Muscle of leg (tissue), 16 donors: ENCODE measurements at places on chromosomes 11 and 22. TPM values are rescaled to one million over a fixed set of nuclear protein-coding genes. Genes with fewer than 3 reads are reported as not detected.

- no peaks in the 10 kb centered on the region for H3K27me3 ChIP-seq
- H3K4me1 ChIP-seq, result peaks cover 32% of the 10 kb centered on the region
- no peak overlapping the region for H3K4me3 ChIP-seq
- peak overlapping the region; percentile 91 for H3K27ac ChIP-seq
- H3K36me3 ChIP-seq, result peaks cover 12% of the 10 kb centered on the region
These were observed 30.6 kb downstream of the PISD start for GRCh38 chr22:31631436-31631835.

DNA sequence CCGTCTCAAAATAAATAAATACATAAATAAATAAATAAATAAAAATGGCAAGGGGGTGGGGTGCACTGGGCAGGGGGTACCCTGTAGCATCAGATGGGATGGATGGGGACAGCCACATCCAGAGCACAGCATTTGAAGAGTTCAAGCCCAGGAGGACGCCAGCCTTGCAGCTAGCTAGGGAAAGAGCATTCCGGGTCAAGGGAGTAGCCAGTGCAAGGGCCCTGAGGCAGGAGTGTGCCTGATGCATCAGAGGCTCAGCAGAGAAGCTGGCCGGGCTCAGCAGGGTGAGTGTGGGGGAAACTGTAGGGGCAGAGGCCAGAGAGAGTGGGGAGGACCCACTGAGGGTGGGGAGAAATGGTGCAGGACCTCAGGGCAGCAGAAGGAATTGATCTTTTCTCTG is 23.7 kb upstream of the CCND1 start:
- DNase-seq, result no peak
- H3K4me1 ChIP-seq, result no peaks in the 10 kb centered on the region
- peaks cover 6% of the 10 kb centered on the region for H3K27me3 ChIP-seq
- no peak overlapping the region for H3K4me3 ChIP-seq

FOSL1 gene
- polyA plus RNA-seq, result 0.19 TPM

GRCh38 chr22:22401381-22401780 is 107.2 kb downstream of the ZNF280B start:
- no peak for DNase-seq
- H3K4me3 ChIP-seq, result no peak overlapping the region
- no peaks in the 10 kb centered on the region for H3K36me3 ChIP-seq
- H3K27ac ChIP-seq, result no peak overlapping the region
- H3K4me1 ChIP-seq, result peaks cover 24% of the 10 kb centered on the region

TBX1 gene
- 11.7 TPM for polyA plus RNA-seq

DNA sequence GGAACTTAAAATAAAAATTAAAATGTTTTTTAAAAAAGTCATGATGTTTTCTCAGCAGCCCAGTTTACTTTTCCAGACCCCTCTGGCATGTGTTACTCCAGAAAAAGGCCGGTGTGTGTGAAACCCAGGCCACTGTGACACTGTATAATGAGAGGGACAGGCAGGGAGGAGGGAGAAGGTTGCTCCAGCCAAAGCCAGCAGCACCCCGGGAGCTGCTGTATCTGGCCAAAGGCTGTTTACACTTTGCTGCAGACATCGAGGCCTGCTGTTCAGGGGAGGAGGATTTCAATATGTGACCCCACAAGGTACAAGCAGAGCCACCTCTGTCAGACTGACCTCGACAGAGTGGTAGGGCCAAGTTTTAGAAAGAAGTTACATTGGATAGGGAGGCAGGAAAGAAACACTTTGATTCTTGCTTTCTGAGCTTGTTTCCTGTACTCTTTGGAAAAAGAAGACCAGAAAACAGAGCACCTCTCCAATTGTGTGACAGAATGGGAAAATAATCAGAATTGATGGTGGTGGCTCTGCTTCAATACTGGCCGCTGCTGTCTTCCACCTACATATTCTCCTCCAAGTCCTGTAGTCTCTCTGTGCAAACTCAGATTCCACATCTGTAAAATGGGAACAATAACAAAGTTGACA is 41.0 kb upstream of the CD44 start:
- peak; percentile 60 for DNase-seq
- H3K27ac ChIP-seq, result peak overlapping the region; percentile 62
- H3K36me3 ChIP-seq, result no peaks in the 10 kb centered on the region
- no peaks in the 10 kb centered on the region for H3K27me3 ChIP-seq

- H3K4me3 ChIP-seq, result no peak overlapping the region
- H3K4me1 ChIP-seq, result peaks cover 2% of the 10 kb centered on the region
- H3K27ac ChIP-seq, result peak overlapping the region; percentile 71
- H3K36me3 ChIP-seq, result peaks cover 61% of the 10 kb centered on the region
- H3K27me3 ChIP-seq, result no peaks in the 10 kb centered on the region
These were observed 6.8 kb downstream of the PPP2R1B start for GRCh38 chr11:111759376-111759775.

CRYBB2 gene
- 0.38 TPM for polyA plus RNA-seq

- H3K4me3 ChIP-seq, result no peak overlapping the region
- H3K27ac ChIP-seq, result no peak overlapping the region
- no peak for DNase-seq
- peaks cover 18% of the 10 kb centered on the region for H3K27me3 ChIP-seq
- no peaks in the 10 kb centered on the region for H3K36me3 ChIP-seq
These were observed 7.8 kb downstream of the DNAJB13 start for GRCh38 chr11:73958521-73959141.

- peaks cover 19% of the 10 kb centered on the region for H3K4me1 ChIP-seq
- H3K36me3 ChIP-seq, result no peaks in the 10 kb centered on the region
- no peak overlapping the region for H3K4me3 ChIP-seq
- no peak for DNase-seq
These were observed 95.7 kb downstream of the NAV2 start for GRCh38 chr11:19808076-19808911.

GRCh38 chr11:44548032-44548695 is 17.3 kb upstream of the CD82 start:
- no peaks in the 10 kb centered on the region for H3K27me3 ChIP-seq
- H3K36me3 ChIP-seq, result no peaks in the 10 kb centered on the region
- no peak for DNase-seq
- H3K4me3 ChIP-seq, result no peak overlapping the region

DNA sequence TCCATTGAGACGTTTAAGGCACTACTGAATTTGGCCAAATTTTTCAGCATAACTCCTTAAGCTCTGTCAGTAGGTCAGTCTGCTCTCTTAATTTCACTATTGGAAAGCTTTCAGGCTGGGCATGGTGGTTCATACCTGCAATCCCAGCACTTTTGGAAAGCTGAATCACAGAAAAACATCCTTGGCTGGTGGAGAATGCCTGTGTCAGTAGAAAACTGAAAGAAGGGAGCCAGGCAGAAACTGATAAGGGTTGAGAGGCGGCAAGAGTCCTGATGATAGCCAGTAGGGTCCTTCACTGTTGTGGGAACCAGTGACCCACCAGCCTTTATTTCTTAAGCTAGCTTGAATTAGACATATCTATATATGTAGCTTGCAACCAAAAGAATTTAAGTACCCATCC is 22.6 kb downstream of the NEU3 start:
- no peak overlapping the region for H3K27ac ChIP-seq
- no peak for DNase-seq
- H3K4me3 ChIP-seq, result no peak overlapping the region
- H3K27me3 ChIP-seq, result no peaks in the 10 kb centered on the region
- peaks cover 32% of the 10 kb centered on the region for H3K36me3 ChIP-seq
- H3K4me1 ChIP-seq, result peaks cover 27% of the 10 kb centered on the region

TREH gene
- polyA plus RNA-seq, result 5.6 TPM

- peaks cover 66% of the 10 kb centered on the region for H3K4me1 ChIP-seq
- no peak overlapping the region for H3K4me3 ChIP-seq
- H3K36me3 ChIP-seq, result no peaks in the 10 kb centered on the region
- H3K27me3 ChIP-seq, result peaks cover 46% of the 10 kb centered on the region
- DNase-seq, result peak; percentile 66
- H3K27ac ChIP-seq, result peak overlapping the region; percentile 21
These were observed 9.4 kb downstream of the IGSF9B start for GRCh38 chr11:133947321-133947756.

CNTF gene
- polyA plus RNA-seq, result 0.64 TPM

GRCh38 chr11:71294846-71295600 is 42.6 kb upstream of the SHANK2 start:
- no peaks in the 10 kb centered on the region for H3K4me1 ChIP-seq
- DNase-seq, result no peak
- H3K27me3 ChIP-seq, result peaks cover 5% of the 10 kb centered on the region
- no peak overlapping the region for H3K4me3 ChIP-seq
- no peak overlapping the region for H3K27ac ChIP-seq

FBLN1 gene
- polyA plus RNA-seq, result 153 TPM

GRCh38 chr11:12066056-12066798 is 44.2 kb upstream of the MICAL2 start:
- no peaks in the 10 kb centered on the region for H3K36me3 ChIP-seq
- no peak overlapping the region for H3K27ac ChIP-seq
- H3K27me3 ChIP-seq, result no peaks in the 10 kb centered on the region
- no peak for DNase-seq
- no peak overlapping the region for H3K4me3 ChIP-seq

DNA sequence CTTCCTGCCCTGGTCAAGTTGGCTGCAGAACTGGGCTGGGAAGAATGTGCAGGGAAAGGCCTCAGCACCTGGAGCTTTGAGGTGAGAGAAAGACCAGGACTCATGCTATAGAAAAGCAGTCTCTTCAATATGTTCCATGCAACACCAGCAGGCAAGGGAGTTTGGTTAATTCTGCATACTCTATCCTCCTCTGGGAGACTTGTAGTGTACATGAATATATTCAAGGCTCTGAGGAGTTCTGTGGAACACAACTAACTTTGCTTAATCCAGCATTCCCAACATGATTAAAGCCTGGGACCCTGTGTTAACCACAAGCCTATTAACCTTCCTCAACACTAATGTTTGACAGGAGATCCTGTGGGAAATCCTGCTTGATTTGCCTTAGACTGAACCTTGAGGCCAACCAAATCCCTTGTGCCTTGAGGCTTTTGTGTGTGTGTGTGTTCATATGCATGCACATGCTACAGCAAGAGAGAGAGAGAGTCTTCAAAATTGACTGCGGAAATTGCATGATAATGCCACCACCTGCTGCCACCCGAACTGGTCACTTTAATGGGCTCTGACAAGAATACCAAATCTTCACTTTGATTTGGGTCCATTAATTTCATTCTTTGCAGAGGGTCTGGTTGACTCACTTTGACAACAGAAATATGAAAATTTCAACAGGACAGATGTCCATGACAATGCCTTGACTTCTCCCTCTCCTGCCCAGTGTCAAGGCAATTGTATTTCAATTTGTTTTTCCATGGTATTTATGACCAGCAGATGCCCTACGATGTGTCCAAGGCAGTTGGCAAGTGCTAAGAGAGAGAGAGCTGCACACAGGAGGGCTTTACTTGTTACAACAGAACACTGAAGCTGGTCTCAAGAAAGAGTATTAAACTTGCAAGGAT is 238.2 kb upstream of the ZBED5 start:
- no peak overlapping the region for H3K27ac ChIP-seq
- H3K4me1 ChIP-seq, result no peaks in the 10 kb centered on the region
- H3K36me3 ChIP-seq, result no peaks in the 10 kb centered on the region
- H3K4me3 ChIP-seq, result no peak overlapping the region

DNA sequence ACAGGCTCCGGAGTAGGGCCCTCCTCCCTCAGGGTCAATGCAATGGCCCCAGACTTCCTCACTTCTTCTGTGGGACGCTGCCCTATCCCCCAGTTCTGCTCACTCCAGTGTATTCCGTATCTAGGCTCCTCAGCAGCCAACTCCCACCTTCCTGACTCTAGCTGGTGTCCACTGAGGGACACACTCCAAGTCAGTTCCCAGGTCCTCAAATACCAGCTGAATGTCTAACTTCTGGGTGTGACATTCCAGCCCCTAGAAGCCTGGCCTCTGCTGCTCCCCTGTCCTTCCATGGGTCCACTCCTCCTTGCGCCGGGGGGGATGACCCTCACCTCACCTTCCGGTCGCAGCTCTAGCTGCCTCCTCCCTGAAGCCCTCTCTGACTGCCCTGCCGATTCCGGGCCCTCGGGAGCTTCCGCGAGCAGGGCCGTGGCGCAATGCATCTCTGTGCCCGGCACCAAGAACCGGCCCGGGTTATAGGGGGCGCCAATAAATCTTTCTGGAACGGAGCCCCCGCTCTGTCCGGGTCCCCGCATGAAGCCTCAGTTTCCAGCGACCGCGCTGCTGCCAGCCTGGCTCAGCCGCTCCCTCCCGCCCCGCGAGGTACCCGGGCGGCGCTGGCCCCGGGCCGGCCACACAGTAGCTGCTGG is 15.4 kb downstream of the BAD start:
- peak overlapping the region; percentile 100 for H3K27ac ChIP-seq
- DNase-seq, result peak; percentile 69
- H3K4me3 ChIP-seq, result peak overlapping the region; percentile 80
- no peaks in the 10 kb centered on the region for H3K27me3 ChIP-seq
- peaks cover 39% of the 10 kb centered on the region for H3K36me3 ChIP-seq

GRCh38 chr11:83241291-83241946 is 44.7 kb downstream of the CCDC90B start:
- H3K27me3 ChIP-seq, result no peaks in the 10 kb centered on the region
- H3K36me3 ChIP-seq, result no peaks in the 10 kb centered on the region
- no peak overlapping the region for H3K4me3 ChIP-seq
- peak; percentile 58 for DNase-seq
- H3K4me1 ChIP-seq, result no peaks in the 10 kb centered on the region
- no peak overlapping the region for H3K27ac ChIP-seq

DNA sequence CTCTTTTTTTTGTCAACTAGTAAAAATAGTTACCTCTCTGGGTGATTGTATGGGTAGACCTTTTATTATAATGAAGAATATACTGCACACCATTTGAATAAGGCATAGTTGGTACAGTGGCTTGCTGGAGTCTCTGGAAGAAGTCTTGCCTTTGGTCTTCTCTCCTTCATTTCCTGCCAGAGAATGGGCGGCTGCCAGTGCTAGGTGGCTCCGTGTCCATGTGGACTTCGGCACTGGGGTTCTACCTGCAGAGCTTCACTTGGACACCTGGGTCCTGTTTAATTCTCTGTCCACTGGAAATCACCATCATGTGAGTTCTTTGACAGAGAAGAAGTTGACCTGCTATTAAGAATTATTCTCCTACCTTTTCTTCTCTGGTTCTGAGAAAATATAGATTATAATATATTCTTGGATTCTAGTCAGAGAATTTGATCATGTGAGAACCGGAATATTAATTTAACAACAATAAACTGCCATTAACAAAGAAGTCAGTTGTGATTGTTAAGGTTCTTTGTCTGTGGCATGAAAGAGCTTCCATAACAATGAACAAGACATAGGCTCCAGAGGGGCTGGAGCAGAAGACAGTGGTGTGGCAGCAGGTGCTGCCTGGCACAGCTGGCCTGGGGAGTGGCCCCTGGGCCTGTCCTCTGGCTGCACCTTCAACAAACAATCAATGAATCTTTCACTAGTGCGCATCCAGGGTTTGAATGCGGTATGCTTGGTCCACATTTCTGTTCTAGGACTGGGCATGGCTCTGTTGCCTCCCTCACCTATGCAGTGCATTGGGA is 77.5 kb downstream of the PPFIBP2 start:
- H3K4me1 ChIP-seq, result peaks cover 7% of the 10 kb centered on the region
- no peak for DNase-seq
- no peak overlapping the region for H3K27ac ChIP-seq
- H3K36me3 ChIP-seq, result peaks cover 5% of the 10 kb centered on the region
- H3K4me3 ChIP-seq, result no peak overlapping the region

GALNT18 gene
- polyA plus RNA-seq, result 8.2 TPM
